ENCODE measurements at places on chromosomes 6 and 20.
A peak's percentile ranks its signal among the peaks of the same experiment; 100 is the strongest.

DNA sequence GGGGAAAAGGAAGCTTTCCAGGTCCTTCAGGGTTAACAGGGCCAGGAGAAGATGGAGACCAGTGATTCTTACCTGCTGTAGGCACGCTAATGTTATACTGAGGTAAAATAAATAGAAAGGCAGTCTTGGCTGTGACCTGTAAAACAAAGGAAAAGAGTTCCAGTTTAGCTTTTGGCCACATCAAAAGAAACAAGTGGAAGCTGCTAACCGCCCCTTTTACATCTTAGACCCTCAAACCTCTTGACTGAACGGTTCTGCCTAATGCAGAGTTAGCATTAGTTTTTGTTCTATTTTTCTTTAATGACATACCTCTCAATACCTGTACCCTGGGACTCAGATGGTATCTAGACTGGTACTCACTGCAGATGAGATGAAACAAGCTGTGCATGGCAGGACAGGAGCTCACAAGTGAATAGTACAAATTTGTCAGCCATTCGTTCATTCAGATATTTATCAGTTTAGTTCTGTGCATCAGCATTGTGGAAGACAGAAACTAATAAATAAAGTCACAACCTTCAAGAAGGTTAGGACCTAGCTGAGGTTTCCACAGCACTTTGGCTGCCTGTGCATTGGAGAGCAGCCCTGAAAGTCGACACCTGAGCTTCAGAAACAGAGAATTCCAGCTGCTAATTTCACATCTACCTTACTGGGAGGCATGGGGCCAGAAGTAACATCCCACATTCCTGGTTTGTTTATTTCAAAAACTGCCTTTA, 41.0 kb downstream of the TRAM2 start:
- no peak for DNase-seq

DNA sequence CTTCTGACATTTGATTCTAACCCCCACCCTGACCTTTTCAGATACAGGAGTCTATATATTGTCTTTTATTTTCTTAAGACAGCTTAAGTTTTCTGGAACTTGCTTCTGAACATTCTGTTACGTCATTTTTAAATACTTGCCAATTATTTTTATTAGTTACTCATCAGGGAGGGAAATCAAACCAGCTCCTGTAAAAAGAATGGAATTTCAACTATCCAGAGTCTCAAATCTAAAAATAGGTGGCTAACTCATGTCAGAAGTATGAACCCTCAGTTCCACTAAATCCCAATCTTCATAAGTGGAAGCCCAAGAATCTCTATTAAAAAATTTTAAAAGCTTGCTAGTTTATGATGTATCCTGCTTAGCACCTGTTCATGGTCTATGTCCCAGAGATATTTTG, 900.0 kb downstream of the KIF16B start:
- DNase-seq: no peak

GRCh38 chr20:33675136-33675959, 1.1 kb upstream of the NECAB3 start:
- DNase-seq: no peak

DNA sequence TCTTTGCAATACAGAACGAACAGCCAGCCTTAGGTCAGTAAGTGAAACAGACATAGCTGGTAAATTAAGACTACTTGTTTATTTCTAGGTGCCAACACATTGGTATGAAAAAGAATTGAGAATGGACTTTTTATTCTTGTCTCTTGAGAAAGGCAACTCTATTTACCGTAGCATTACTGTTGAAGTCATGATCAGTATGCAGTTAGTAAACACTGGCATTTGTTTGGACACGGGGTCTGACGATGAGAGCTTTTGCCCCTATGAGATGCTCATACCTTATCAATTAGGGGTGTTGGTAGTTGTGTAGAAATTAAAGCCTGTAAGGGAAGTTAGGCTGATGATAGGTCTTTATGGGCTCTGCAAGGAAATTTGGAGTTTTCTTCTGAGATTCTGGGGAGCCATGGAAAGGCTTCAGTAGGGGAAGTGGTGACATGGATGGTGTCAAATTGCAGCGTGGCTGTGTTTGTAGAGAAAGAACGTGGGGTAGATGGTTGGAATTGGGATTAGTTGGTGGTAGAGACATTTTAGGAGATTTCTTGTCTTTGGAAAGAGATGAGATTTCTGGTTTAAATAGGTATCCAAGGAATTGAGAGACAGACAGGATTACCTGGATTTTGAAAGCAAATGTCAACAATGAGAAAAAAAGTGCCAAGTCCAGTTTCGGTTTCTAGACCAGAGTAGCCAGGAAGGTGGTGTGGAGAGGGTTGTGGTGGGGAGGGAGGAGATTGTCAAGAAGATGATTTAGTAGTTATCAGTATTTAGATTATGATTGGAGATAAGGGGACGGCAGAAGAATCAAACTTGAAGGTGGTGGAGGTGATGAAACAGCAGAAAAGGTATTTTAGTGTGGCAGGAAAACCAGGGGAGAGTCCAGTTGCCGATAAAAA, 116.6 kb downstream of the JARID2 start:
- no peak for DNase-seq

DNA sequence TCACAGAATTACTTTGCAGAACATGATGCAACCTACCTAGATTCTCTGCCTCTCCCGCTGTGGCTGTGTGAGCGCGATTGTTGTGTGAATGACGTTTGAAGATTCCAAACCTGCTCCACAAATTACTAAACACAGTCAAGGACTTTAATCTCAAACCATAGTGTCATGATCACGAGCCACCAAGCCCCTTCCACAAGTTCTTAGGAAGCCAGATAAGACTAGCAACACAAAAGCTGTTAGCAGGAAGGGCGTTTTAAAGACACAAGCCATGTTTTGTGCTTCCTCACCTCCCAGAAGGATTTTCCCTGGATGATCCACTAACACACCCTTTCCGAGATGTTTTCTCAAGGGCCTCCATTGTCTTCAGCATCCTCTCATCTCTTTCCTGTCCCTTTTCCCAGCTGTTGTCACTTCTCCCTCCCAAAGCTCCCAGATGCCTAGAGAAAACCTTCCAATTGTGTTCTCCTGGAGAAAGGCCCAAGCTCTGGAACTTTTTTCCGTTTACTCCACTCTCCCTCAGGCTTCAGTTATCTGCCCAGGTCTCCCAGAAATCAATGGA, 12.8 kb downstream of the OPN5 start:
- no peak for DNase-seq

DNA sequence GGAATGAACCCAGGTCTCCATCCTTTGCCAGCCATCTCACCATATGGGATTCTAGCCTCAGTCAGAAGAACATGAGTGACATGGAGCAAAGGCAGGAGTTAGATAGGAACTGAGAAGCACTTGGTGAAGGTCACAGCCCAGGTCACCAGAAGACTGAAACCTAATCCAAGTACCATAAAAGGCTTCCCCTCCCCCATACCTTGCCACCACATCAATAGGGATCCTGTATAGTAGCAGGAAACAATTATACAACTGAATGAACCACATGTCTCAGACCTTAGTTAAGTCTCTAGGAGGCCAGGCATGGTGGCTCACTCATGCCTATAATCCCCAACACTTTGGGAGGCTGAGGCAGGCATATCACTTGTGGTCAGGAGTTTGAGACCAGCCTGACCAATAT, 49.6 kb downstream of the KIZ start:
- DNase-seq: no peak

DNA sequence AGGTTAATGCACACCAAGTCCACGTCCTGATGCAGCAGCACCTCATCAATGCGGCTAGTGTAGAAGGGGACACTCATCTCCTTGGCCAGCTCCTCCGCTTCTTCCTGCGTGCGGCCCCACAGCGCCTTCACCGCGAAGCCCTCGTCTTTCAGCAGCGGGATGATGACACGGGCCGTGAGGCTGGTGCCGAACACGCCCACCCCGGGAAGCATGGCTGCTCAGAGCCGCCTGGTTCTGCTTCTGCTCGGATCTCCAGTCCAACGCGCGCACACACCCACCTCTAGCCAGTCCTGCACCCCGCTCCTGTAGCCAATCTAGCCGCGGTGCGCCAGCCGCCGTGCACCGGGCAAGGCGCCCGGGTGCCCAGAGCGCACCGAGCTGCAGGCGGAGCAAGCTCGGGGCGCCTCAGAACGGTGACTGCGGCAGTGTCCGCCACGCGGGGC, 700 bp downstream of the GFOD1 start:
- peak; percentile 68 for DNase-seq

DNA sequence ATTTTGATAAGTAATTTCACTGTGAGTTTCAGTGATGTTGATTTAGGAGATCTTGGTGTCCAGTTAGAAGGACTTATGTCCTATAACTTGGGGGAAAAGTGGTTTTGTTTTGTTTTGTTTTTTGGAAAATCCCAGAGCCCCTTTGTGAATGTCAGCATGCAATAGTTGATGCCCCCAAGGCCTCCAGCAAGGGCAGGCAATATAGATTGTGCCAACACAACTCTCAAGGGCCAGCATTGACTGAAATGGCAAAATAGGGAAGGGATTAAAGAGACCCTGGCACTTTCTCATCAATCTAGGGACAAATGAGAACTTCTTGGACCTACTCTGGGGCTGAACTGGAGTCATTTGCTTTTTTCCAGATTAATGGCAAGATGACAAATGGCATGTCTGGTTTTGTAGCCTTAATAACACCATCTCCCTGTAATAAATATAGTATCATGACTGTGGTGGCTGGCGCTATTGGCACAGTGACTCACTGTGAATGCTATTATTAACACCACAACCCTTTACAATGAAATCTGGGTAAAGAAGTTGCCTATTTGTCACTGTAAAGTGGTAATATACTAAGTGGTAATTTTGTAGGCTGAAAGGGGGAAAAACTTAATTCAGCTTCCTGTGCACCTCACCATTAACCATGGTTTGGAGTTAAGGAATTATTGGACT, 51.8 kb downstream of the ABRACL start:
- DNase-seq: no peak

DNA sequence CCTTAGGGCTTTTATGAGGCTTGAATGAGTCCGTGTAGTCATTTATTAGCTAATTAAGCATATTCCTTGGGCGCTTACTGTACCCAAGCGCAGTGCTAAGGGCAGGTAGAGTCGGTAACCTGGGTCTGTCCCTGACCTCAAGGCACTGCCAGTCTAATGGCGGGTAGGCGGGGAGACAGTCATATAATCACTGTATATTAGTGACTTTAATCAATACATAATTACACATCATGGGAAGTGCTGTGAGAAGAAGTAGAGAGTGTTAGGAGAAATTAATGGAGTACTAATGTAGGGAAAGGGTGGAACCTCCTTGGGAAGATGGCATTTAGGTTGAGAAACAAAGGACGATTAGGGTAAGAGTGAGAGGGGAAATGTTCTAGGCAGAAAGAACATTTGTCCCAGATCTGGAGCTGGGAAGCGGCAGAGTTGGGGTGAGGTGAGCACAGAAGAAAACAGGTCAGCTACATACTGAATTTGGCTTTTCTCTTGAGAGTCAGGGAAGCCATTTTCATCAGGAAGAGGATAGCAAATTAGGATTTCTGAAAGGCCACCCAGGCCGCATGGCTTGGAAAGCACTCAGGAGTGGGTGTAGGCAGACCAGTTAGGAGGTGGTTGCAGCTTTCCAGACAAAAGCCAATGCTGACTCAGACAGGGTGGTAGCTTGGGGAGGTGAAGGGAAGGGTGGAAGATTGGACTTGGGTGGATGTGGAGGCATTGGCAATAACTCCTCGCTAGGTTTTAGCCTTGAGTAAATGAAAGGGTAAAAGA, 954 bp upstream of the BLCAP start:
- no peak for DNase-seq

DNA sequence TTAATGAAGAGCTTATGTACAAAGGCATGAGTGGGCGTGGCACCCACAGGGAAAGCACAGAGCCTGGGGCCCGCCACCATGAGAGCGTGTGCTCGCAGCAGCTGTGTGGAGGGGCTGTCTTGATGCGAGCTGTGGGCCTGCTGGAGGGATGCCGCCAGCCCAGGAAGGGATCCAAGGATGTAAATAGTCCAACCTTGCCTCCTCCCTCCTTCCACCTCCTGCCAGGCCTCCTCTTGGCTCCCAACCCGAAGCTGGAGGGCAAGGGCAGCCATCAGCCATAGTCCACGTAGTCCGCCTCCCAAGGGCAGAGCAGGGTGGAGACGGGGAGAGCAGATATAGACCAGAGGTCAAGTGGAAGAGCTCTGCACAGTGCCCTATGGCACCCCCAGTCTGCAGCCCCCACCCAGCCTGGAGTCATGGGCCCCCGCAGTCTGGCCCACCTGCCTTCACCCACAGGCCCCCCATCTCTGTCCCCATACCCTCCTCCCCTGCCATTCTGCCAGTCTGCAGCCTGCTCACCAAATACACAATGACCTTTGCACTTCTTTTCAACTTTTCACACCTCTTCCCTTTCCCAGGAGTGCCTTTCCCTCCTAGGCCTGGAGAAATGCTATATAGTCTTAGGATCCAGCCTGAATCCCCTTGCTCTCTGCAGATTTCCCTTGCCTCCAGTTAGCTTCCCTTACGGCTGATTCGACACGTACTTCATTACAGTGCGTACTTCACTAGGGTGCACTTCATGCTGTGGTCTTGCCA, 77.1 kb downstream of the SHLD1 start:
- no peak for DNase-seq

- DNase-seq: no peak
Measured at GRCh38 chr6:156767603-156768467, 9.3 kb upstream of the ARID1B start.

DNA sequence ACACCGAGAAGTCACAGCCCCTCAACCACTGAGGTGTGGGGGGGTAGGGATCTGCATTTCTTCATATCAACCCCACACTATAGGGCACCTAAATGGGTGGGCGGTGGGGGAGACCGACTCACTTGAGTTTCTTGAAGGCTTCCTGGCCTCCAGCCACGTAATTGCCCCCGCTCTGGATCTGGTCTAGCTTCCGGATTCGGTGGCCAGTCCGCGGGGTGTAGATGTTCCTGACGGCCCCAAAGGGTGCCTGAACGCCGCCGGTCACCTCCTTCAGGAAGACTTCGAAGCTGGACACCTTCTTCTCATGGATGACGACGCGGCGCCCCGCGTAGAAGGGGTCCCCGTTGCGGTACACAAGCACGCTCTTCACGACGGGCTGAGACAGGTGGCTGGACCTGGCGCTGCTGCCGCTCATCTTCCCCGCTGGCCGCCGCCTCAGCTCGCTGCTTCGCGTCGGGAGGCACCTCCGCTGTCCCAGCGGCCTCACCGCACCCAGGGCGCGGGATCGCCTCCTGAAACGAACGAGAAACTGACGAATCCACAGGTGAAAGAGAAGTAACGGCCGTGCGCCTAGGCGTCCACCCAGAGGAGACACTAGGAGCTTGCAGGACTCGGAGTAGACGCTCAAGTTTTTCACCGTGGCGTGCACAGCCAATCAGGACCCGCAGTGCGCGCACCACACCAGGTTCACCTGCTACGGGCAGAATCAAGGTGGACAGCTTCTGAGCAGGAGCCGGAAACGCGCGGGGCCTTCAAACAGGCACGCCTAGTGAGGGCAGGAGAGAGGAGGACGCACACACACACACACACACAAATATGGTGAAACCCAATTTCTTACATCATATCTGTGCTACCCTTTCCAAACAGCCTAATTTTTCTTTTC, at the start of gene DCDC2:
DCDC2 (minus strand) TSS at position 724 of the 883 bp plus-strand sequence; CDS start at position 415, 309 bp downstream.
- peak; percentile 31 for DNase-seq
